Esophagus squamous epithelium (tissue), 5 donors: ENCODE measurements at places on chromosomes 11 and 22.

GRCh38 chr11:71129624-71130023, 122.8 kb downstream of the SHANK2 start:
- no peak for DNase-seq

GRCh38 chr11:96145163-96145585, 197.8 kb downstream of the MAML2 start:
- no peak for DNase-seq

DNA sequence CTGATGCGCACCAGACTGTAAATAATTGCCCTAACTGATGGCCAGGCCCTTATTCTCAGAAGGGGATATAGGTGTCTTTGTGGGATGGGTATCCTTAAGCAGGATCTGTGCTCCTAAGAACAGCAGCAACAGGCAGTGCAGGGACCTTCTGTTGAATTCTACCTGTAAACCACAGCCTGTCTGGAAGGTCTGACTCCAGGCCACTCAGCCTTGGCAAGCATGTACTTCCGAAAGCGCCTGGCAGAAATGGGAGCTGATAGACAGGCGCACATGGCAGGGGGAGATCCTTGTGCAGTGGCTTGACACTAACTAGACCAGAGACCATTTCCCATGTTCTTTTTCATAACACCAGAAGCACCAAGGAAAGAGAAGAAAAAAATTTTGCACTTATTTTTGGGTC, 59.0 kb downstream of the C22orf31 start:
- DNase-seq = no peak

DNA sequence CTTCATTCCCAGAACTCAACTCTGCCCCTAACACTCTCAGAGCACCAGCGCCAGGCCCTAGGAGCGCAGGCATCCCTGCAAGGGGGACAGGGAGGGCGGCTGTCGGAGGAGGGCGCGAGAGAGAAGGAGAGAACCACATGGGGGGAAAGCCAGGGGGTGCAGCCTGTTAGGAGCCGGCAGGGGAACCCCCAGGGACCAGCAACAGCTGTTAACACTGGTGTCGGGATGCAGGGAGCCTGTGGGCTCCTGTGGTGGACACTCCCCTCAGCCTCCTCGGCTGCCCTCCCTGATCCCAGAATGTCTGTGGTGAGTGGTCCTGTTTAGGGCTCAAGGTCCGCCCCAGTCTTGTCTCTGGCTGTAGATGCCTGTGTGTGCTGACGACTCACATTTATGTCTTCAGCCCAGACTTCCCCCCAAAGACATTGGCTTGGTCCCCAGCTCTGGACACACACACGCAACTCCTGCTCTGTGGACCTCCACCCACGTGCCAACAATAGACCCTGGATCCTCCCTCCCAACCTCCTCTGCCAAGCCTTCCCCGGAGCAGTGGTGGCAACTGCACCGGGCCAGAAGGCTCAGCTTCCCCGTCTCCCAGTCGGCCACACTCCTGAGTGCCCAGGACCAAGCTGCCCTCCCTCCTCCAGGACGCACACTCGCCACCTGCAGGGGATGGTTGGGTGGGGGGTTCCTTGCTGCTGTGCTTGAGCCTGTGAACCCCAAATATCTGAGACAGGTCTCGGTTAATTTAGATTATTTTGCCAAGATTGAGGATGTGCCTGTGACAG, 817 bp upstream of the IFITM5 start:
- DNase-seq = no peak

DNA sequence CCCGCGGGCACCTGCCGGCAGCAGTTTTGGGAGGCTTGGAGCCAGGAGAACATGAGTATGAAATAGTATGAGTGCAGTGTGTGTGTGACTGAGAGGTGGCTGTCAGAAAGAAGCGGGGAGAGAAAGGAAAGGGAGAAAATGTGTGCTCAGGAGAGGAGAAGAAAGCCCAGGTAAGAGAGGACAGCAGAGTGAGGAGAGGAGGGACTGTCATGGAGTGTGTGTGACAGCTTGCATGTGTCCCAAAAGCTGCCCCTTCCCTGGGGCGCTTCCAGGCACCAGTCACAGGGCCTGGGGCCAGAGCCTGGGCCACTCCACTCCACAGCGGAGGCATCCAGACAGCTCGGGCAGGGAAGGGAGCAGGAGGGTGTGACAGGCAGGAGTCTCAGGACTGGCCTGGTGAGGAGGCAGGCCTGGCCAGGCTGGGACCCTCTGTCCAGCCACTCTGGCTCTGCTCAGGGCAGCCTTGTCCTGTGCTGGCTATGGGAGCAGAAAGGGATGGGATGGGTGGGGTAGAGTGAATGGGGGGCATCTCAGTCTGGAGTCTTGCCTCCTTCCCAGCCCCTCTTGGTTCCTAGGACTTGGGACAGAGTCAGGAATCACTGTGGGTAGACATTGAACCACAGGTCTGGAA, 949 bp downstream of the MMP11 start:
- DNase-seq = no peak

GRCh38 chr11:36450110-36450572, 59.9 kb downstream of the TRAF6 start:
- DNase-seq = no peak

GRCh38 chr11:44617671-44618461, 52.4 kb downstream of the CD82 start:
- no peak for DNase-seq

GRCh38 chr22:48045369-48045768, 1282.9 kb downstream of the TBC1D22A start:
- DNase-seq = no peak

- no peak for DNase-seq
Observed at GRCh38 chr11:2796508-2797113, 89.0 kb downstream of the CDKN1C start.

DNA sequence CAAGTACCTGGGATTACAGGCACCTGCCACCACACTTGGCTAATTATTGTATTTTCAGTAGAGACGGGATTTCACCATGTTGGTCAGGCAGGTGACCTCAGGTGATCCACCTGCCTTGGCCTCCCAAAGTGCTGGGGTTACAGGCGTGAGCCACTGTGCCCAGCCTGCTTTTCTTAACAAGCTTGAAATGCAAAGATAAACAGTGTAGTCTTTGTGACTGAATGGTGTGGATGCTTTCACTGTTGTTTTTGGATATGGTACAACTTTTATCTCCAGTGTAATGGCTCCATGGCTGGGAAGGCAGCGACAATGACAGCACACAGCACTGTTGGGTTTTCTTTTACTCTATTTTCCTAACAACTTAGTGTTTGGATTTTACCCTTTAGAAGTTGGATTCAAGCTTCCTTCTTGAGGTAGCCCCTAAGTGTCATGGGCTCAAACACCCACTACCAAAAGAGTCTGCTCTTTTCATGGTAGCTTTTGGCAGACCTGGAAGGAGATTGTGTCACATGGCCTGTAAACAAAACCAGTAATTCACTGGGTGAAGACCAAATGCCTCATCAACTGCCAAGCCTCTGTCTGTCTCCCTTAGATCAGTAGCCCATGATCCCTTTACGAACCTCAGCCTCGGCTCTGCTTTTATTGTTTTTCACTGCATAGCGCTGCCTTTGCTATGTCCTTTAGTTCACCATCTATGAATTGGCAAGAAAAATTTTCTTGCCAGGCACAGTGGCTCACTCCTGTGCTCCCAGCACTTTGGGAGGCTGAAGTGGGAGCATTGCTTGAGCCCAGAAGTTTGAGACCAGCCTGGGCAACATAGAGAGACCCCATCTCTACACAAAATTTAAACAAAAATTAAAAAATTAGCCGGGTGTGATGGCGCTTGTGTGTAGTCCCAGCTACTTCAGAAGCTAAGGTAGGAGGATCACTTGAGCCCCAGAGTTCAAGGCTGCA, 6.4 kb downstream of the VPS51 start:
- DNase-seq = no peak

GRCh38 chr11:69906453-69906907, 87.3 kb upstream of the FGF3 start:
- DNase-seq = no peak

- no peak for DNase-seq
Observed at GRCh38 chr11:62788991-62789390, 1.8 kb downstream of the TMEM179B start.

DNA sequence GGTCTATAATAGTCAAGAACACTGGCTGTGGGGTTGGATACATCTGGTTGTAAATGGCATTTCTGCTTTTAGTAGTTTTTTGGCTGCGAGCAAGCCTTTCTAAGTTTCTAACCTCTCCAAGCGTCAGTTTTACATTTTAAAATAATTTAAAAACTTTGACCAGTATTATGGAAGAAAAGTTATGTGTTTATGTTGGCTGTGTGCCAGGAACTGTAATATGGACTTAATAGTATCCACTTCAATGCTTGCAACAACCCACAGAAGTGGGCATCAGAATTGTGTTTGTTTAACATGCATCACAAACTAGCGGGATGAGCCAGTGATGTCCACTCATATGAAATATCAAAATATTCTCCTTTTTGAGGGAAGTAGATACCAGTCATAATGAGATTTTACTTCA, 844.2 kb downstream of the JRKL start:
- no peak for DNase-seq

DNA sequence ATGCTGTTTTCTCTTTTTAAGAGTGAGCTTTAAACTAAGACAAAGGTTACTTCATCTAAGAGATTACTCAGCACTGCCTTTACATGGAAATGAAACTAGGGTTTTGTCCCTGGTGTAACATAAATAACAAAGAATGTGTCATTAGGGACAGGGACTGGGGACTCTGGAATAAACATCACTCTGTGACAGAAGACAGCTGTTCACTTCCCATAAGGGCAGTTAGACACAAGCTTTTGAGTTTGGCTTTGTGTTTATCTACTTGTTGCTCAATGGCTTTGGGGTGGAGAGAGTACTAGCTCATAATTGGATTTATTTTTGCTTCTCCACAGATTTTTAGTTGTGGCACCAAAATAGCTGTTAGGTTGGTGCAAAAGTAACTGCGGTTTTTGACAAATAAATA, 154.5 kb downstream of the OR4C45 start:
- no peak for DNase-seq

DNA sequence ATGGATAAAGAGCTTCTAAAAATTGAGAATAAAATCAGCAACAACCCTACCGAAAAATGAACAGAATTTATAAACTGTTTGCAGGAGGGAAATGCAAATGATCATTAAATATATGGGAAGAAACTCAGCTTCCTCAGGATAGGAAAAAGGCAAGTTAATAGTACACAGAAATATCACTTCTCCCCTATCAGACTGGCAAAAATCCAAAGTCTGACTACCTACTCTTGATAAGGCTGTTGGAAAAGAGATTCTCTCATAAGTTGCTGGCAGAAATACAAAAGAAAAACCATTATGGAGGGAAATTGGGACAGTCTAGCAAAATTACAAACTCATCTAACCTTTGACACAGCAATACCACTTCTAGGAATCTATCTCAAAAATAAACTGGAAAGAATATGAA, 100.9 kb upstream of the LDLRAD3 start:
- DNase-seq = no peak

GRCh38 chr22:25447067-25447685, 117.3 kb upstream of the GRK3 start:
- no peak for DNase-seq

DNA sequence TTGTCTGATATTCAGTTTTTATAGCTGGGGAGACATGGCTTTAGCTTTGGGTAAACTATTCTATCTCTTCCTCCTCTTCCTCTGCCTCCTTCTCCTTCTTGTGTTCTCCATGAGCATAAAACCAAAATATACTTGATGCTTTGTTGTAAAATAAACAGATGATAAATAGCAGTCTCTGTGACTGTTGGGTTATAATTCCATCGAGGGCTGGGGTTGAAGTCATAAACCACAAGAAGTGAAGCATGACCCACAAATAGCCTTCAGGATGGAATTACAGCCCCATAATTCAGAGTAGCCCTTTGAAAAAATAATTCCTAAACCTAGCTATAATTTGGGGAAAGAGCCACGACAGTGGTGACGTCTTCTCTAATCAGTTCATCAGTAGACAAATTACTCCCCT, 177.7 kb downstream of the SNX19 start:
- DNase-seq = no peak

GRCh38 chr11:19679952-19680828, 32.4 kb upstream of the NAV2 start:
- no peak for DNase-seq

DNA sequence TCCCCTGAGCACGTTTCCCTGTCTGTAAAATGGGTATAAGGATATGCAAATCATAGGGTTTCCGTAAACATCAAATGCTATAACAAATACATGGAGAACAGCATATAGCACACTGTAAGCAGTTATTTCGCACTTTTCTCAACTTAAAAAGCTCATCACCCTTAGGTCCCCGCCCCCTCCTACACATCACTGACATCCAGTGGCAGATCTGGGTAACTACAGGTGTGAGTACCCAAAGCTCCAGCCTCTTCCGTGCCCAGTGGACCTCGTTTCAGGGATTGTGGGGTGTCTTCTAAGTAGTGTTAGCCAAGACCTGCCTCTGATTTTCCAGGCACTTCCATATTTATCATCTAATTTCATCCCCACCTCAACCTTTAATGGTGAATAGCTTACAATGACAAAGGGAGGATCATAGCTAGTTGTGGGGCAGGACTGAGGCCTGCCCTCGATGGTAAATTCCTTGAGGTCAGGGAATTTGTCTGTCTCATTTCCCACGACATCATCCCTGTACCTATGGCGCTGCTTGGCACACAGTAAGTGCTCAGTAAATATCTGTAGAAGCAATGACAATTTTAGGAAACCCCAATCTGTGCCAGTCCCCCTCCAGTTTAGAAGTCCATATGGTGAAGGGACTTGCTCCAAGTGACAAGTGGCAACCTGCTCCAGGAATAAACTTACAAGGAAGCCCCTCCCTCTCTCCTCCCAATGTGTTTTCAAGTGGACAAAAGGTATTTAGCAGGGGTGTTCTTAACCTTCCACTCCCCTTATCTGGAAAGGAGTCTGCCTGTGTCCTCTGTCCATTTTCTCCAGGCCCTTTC, 340.5 kb downstream of the TENM4 start:
- no peak for DNase-seq

GRCh38 chr22:48761546-48761945, 1066.1 kb downstream of the BRD1 start:
- DNase-seq = no peak

GRCh38 chr11:120832481-120833238, 191.2 kb upstream of the TBCEL start:
- no peak for DNase-seq

GRCh38 chr11:33984682-33985389, 66.7 kb upstream of the CAPRIN1 start:
- DNase-seq = no peak

- no peak for DNase-seq
Observed at GRCh38 chr11:4798427-4799183, 5.6 kb downstream of the OR52R1 start.
